Stimulated activated CD8-positive, alpha-beta memory T cell treated with anti-CD3 and anti-CD28 coated beads, Interleukin-15, amount 100 ng/mL, for 4 hours (primary cell): ENCODE measurements at places on chromosomes 7 and 10.

DNA sequence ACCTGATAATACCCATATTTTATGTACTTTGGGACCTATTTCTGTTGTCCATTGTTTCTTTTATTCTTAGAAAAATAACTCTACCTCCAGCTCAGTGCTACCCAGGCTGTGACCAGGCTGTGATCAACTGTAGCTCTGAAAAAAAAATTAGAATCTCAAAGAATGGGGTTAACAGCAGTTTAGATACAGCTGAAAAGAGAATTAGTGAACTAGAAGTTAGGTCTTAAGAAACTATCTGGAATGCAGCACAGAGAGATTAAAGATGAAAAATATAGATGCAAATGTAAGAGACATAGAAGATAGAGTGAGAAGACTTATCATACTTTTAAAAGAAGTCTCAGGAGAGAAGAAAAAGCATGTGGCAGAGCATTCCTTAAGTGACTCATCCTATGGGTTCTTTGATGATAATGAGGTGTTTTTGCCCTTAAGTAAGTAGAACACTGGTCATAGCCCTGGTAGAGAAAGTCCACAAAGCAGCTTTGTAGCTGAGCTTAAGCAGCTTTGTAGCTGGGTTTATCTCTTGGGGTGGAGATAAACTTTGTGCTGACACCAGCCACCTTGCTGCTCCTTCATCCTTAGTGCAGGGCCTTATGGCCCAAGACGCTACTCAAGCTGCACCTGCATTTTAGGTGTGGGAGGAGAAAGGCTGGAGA lies 27.3 kb upstream of the SFRP5 start:
- DNase-seq, result no peak

- no peak for DNase-seq
Observed at GRCh38 chr10:84291384-84291783, 37.0 kb upstream of the CCSER2 start.

DNA sequence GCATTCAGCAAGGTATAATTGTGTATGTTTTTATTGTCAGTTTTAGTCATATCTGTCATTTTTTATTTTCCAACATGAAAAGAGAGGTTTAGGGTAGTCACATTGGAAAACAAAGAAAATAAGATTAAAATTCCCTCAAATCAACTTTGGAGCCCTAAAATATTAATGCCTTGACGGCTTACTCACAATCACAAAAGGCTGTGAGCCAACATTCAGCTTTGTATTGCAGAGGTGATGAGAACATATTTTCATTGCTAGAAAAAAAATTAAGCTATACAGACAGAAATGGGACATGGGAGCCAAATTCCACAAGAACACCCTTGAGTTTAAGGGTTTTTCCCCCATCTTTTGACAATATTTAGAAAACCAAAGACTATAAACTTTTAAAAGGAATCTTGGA lies 30.2 kb downstream of the CALD1 start:
- DNase-seq, result no peak

- DNase-seq, result no peak
Observed at GRCh38 chr10:17685233-17685840, 41.4 kb downstream of the STAM start.

DNA sequence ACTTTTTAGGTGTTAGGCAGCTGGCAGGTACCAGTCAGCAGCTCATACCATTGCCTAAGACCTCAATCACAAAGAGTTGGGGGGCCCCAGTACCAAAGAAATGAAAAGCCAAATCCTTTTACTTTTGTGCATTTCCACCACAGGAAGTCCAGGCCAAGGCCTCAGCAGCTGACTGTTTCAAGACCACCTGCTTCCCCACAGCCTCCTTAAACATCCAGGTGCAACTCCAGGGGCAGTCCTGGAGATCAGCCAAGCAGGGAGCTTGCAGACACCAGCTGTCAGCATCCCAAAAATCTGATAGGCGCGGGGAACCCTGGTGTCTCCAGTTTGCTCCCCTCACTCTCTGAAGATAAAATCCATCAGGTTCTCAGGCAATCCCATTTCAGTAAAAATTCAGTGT lies 91.5 kb upstream of the EFCAB10 start:
- no peak for DNase-seq

- DNase-seq, result no peak
Observed at GRCh38 chr7:107405559-107405958, 64.3 kb upstream of the GPR22 start.

DNA sequence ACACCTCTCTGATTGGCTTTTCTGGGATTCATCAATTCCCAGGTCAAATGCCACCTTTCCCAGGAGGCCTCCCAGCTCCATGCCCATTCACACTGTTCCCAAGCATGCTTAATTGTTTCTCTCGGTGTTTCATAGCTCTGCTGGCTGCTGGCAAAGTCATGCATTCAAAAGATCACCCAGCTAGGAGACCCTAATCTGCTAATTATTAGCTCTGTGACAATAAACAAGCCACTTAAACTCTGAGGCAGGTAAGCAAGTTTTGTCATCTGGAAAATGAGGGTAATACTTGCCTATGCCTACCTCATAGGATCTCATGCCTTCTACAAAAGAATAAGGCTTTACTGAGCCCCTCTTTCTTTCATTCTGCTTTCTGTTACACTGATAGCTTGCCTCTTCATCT lies 828 bp upstream of the KEL start:
- DNase-seq, result no peak

DNA sequence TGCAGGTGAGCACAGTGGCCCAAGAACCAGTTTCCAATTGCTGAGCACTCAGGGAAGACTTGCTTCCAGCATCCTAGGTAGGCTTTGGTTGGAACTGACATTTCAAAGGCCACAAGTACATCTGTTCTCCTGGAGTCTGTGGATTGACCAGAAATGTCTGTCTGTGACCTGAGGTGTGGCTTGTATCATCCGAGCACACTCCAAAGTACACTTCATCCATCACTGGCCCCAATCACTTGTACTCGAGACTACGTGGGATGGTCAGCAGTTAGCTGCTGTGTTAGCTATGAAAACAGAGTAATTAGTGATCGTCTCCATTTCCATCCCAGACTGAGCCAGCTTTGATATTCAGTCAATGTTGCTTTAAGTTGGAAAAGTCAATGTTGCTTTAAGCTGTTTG lies 45.0 kb downstream of the MKI67 start:
- no peak for DNase-seq

DNA sequence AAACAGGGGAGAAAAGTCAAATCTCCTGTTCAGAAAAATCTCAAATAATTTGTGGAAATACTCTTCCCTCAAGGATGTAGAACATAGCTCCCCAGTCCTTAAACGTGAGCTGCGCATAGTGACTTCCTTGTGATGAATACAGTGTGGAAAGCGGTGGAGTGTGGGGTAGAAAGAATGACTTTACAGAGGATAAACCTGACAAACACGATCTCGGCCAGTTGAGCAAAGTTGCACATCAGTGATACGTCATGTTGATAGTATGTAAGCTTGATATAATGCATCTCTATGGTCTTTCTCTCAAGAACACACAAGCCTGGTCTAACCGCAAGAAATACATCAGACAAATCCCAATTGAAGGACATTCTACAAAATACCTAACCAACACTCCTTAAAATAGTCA lies 32.0 kb upstream of the ZCCHC24 start:
- DNase-seq, result no peak

DNA sequence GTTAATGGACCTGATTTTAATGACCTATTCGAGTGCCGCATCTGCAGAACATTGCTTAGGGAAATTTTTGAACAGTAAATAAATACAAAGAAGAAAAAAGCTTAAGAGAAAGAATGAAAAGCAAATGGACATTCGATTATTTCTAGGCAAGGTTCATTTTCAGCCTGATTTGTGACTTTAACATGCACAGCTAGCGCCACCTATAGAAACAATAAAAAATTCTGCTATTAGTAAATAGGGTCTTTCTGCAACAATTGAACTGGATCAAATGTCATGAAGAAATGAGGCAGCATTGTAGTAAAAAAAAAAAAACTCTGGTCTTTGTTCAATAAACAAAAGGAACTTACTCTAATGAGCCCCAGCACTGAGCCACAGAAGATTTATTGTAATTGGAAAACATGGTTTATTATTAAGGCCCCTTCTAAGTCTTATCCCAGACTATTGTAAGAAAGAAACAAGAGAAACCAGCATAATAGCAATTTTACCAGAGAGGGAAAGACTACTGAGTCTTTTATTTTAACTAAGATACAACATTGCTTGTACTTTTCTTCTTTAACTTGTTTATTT lies 41.4 kb upstream of the GHITM start:
- no peak for DNase-seq
